ENCODE measurements at places on chromosomes 1 and 21.

GRCh38 chr1:80919426-80919825 is 881.3 kb upstream of the ADGRL2 start:
- no peaks in the 10 kb centered on the region for H3K27me3 ChIP-seq
- H3K36me3 ChIP-seq: no peaks in the 10 kb centered on the region
- DNase-seq: no peak
- no peak overlapping the region for H3K4me3 ChIP-seq

- peaks cover 8% of the 10 kb centered on the region for H3K27me3 ChIP-seq
- H3K27ac ChIP-seq: no peak overlapping the region
- H3K4me1 ChIP-seq: no peaks in the 10 kb centered on the region
- H3K4me3 ChIP-seq: no peak overlapping the region
- DNase-seq: no peak
Measured at GRCh38 chr1:225021037-225021436, 91.6 kb downstream of the DNAH14 start.

DNA sequence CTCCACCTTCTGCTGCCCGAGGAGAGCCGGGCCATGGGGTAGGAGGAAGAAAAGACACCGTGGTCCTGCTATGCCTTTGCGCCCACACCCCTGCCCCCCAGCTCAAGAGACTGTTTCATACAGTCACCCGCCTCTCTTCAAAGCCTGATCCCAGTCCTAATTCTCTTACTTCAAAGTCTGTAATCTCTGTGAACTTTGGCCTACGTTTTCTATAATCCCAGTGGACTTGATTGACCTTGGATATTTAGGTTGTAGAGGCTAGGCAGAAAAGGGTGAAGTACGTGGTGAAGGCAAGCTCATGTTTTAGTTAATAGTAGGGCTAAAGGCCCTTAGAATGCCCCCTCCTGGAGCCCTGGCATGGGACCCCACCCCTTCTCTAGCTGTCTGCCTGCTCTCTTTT is 28.4 kb downstream of the VPS13D start:
- no peak overlapping the region for H3K27ac ChIP-seq
- no peak for DNase-seq
- H3K27me3 ChIP-seq: no peaks in the 10 kb centered on the region
- H3K4me1 ChIP-seq: no peaks in the 10 kb centered on the region
- no peak overlapping the region for H3K4me3 ChIP-seq

GRCh38 chr1:213122514-213122929 is 71.5 kb downstream of the RPS6KC1 start:
- no peaks in the 10 kb centered on the region for H3K36me3 ChIP-seq
- H3K4me1 ChIP-seq: peaks cover 2% of the 10 kb centered on the region
- no peak for DNase-seq
- no peak overlapping the region for H3K27ac ChIP-seq
- no peaks in the 10 kb centered on the region for H3K27me3 ChIP-seq

- H3K4me3 ChIP-seq: no peak overlapping the region
- no peaks in the 10 kb centered on the region for H3K4me1 ChIP-seq
- no peak overlapping the region for H3K27ac ChIP-seq
- DNase-seq: no peak
- H3K36me3 ChIP-seq: no peaks in the 10 kb centered on the region
Measured at GRCh38 chr1:71641903-71642302, 561.1 kb upstream of the ZRANB2 start.

GRCh38 chr1:109327285-109327684 is 20.5 kb upstream of the MYBPHL start:
- peaks cover 2% of the 10 kb centered on the region for H3K27me3 ChIP-seq
- DNase-seq: no peak
- peaks cover 9% of the 10 kb centered on the region for H3K36me3 ChIP-seq
- H3K27ac ChIP-seq: no peak overlapping the region
- no peaks in the 10 kb centered on the region for H3K4me1 ChIP-seq

DNA sequence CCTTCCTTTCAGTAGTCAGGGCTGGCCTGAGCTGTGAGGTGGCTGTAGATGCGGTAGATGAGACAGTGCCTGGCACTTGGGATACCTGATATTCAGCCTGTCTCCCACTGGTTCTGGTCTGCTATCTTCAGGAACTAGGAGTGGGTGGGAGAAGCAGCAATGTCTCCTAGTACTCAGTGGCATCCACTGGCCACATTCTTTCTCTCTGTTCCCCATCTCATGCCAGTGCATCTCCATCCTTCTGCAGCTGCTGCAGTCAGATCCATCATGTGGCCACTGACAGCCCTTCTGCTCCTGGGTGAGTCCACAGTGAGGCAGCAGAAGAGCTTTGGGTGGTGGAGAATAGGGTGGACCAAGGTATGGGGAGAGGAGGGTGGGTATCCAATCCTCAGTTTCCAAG is 1.1 kb downstream of the FCRLB start:
- H3K36me3 ChIP-seq: no peaks in the 10 kb centered on the region
- no peak overlapping the region for H3K27ac ChIP-seq
- H3K4me1 ChIP-seq: peaks cover 27% of the 10 kb centered on the region
- no peak for DNase-seq

Data from activated CD4-positive, alpha-beta memory T cell treated with anti-CD3 and anti-CD28 coated beads for 36 hours (primary cell).